ENCODE measurements at places on chromosomes 3 and 15.

DNA sequence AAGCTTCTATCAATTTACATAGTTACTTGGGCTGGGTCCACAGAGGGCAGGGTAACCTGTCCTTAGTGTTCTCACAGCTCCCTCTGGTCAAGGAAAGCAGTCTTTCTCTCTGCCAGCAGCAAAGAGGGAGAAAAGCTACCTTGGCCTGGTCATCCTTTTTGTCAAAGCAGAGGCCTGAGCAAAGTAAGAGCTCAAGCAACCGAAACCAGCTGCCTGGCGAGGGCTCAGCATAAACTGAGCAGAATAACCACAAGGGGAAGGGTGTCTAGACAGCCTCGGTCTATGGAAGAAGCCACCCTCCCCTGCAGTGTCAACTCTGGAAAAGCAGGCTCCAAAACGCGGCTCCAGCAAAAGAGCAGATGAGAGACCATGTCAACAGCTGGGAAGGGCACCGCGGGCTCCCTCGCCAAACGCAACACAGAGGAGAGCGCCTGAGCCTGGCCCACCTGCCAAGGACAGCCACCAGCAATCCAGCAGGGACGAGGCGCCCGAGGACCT is 17.4 kb downstream of the LRIG1 start:
- DNase-seq, result no peak

- DNase-seq, result no peak
Observed at GRCh38 chr15:60740787-60741354, 261.9 kb upstream of the ICE2 start.

- no peak for DNase-seq
Observed at GRCh38 chr3:23611737-23612295, 193.9 kb upstream of the UBE2E1 start.

DNA sequence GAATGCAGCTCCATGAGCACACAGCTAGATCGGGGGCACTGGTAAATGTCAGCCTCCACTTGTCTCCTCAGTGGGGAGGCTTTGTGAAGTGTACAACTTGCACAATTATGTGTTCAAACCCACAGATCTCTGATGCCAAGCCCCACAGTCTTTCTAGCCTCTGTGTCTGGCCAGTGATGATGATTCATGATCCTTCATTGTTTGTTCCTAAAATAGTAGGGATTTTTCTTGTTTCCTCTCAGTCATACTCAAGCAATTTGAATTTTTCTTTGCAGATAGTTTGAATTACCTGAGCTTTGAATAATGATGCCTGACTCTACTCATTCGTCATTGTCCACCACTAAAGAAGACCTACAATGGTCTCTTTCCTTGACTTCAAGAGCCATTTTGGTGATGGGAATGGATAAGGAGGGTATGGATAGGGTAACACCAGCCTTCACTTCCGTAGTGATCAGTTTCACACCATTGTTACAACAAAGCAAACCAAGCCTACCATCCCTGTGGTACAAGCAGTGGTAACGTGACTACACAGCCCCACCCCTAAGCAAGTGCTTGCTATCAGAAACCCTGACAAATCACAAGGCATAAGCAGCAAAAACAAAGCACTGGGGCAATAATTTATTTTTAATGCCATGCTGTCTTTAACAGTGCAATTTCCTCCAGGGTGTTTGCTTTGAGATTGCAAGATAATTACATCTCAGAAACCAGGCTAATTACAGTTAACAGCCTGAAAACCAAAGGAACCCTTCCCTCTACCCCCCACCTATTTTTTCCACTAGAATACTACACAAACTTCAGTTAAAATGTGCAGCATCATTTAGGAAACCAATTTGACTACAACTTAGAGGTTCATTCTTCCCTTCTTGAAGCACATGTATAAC is 114.1 kb upstream of the PPP2R3A start:
- no peak for DNase-seq

DNA sequence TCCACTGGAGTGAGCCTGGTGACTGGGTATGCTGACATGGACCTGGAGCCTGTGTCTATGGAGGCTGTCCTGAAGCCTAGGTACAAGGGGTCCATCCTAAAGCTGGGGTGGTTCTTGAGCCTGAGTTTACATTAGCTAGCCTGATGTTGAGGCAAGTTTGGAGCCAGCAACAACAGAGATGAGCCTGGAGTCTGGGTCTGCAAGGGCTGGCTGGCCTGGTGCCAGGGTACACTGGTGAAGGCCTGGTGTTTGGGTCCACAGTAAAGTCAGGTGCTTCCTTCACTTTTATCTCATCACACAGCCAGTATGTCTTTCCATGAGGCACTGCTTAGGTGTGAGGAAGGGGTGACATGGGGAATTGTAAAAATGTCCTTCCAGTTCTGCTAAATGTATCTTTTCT is 49.5 kb downstream of the TP63 start:
- DNase-seq, result no peak

DNA sequence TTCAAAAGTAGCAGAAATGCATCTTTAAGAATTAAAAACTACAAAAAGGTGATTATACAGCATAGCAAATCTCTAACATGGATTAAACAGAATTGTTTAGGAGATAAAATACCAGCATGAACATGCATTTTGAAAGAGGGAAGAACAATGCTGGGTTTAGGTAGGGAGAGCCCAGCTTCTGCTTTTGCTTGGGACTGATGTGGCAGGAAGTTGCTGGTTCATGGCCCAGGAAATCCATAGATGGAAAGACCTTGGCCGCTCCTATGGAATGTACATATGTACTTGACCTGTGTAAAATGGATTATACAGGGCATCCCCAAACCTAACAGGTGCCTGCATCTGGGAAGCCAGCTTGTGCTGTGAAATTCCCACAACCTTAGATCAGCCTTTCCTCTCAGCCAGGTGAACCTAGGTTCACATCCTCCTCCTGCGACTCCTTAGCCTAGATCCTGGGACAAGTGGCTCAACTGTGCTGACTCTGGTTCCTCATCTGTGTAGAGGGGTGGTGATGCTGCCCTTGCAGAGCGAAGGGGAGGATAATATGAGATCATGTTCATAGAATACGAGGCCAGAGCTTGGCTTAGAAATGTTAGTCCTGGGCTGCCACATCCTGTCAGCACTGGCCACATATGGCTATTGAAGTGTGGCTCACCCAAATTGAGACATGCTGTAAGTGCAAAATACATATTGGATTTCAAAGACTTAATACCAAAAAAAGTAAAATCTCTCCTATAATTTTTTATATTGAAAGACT is 47.0 kb upstream of the PLXNA1 start:
- no peak for DNase-seq

DNA sequence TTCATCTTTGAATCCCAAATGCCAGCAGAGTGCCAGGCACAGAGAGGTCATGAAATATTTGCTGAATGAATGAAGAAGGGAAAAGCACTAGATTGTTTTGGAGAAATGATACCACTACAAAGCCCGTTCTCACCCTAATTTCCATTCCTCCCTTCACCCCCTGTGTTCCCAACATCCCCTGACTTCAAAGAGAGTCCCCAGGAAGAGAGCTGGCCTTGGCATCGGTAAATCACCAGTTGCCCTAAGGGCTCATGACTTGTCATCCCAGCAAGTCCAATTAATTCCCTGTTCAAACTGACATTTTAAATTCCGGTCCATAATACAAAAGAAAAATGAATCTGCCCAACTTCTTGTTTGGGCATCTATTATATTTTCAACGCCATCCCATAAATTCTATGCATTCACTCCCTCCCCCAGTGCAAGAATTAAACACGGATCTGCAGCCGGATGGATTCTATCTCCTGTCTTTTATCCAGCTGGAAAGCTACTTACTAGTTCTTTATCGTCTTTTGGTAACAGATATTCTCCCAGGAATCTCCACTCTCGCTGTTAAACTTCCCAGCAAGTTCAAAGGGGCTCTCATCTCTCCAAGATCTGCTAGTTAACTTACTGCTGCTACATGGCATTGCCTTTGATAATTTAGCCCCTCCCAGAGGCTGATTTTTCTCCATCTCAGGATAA is 63.9 kb upstream of the TSC22D2 start:
- DNase-seq, result no peak

GRCh38 chr3:55546866-55547669 is 60.0 kb upstream of the WNT5A start:
- no peak for DNase-seq

DNA sequence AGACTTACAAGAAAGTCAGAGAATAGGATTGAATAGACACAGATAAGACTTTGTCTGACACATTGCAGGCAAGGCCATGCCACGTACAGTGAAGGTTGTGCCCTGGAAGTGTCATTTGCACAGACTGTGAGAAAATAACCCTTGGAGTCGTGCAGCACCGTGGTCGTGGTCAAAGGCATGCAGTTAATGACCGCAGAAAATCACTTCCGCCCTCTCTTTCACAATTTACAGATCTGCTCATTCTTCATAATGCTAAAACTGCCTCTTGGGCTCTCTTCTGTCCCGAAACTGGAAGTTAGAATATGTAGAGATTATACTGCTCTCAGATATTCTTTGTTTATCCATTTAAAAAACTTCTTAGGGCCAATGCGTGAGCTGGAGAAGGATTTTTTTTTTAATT is 73.2 kb upstream of the CTXND1 start:
- DNase-seq, result no peak

DNA sequence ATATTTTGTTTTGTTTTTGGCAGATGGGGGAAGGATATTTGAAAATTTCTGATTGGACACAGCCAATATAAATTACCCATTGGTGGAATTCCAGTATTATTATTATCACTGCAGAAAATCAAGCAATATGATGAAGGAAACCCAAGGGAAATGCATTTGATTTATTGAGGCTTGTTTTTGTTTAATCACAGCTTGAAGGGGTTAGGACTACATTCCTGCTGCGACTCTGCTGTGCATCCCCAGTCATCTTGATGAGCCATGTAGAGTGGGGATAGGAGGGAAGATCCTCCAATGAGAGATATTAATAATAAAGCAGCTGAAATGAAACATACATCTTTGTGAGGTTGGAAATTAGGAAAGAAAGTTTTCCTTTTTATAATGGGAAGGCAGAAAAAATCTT is 208.6 kb downstream of the GAP43 start:
- DNase-seq, result no peak

GRCh38 chr3:38004415-38005075 is 14.0 kb downstream of the VILL start:
- peak; percentile 85 for DNase-seq

- DNase-seq, result no peak
Observed at GRCh38 chr3:125220183-125220582, 7.6 kb upstream of the SLC12A8 start.

DNA sequence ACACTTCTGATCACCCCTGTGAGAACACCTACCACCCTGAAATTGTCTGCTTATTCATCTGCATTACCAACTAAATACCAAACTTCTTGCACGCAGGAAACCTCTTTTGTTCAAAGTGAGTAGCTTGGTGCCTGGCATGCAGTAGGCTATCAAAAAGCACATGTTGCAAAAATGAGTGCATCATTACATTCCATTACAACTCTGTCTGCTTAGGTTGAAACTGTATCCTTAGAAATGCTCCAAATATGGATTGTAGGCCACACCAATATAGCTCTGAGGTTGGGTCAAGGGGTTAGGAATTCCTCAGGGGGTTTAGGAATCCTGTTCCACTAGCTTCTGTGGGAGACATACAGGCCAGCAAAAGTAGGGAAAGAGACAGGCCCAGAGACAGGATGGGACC is 107.2 kb downstream of the THRB start:
- DNase-seq, result no peak

GRCh38 chr15:79960502-79961212 is 10.3 kb downstream of the BCL2A1 start:
- DNase-seq, result no peak

GRCh38 chr3:177878192-177878591 is 658.0 kb upstream of the KCNMB2 start:
- no peak for DNase-seq

DNA sequence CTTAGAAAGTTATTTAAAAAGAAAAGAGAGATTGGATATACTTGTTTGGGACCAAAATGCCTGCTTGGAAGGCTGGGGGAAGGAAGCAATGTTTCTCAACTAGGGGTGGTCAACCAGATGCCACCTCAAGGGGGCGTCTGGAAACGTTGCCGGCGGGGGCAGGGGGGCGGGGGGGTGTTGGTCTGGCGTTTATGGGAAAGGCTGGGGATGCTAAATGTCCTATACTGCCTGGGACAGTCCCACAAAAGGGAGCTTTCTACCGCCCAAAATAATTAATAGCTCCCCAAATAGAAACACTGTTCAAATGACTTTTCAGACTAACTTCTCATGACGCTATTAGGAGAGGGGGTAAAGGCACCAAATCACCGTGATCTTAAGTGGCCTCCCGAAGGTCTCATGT is 2.2 kb downstream of the POLG start:
- no peak for DNase-seq

DNA sequence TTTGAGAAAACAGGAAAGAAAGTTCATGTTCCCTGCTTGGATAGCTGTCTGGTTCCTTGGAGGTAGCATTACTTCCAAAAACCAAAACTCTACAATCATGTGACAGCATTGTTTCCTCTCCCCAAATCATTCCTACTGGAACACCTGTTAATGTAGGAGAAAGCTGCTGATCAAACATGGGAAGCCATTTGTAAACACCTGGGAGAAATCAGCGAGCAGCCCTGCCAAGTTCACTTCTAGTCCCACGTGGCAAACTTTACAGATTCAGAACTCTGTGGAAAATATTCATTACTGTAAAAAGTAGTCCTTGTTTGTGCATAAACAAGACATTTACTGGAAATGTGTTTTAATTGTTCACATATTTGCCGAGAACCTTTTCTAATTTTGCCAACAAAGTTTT is 275.5 kb upstream of the AZI2 start:
- DNase-seq, result no peak

GRCh38 chr15:83365370-83365938 is 81.0 kb upstream of the BNC1 start:
- no peak for DNase-seq

DNA sequence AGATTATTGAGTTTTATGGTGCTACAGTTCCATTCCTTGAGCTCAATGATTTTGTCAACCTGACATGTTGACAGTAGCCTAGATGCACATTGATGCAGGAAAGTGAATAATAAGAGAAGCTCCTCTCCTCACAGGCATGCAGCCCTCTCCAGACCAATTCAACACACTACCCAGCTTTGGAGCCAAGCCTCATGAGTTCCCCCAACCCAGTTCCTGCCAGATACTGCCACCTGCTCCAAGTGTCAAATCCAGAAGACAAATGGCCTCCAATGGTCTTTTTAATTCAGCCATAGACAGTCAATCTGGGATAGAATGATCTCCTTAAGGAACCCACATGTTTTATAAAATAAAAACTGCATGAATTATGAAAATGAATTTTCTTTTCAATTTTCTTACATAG is 83.7 kb upstream of the ARHGEF3 start:
- DNase-seq, result no peak

DNA sequence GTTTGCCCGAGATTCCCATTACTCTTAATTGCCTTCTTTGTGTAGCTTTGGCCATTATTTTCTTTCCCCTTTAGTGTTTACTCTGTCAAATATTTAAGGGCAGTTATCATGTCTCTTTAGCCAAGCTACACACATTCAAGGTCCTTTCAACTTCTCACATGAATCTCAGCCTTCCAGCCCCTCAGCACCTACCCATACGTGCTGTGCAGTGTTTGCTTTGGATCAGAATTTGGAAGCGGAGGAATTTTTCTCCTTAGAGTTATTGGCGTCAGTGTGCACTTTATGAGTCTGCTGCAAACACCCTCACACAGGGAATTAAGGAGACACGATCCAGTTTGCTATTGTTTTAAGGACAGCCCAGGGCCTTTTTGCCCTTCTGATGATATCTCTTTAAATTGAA is 231.6 kb downstream of the CACNA2D3 start:
- DNase-seq, result no peak

GRCh38 chr15:82714016-82714415 is 4.3 kb upstream of the AP3B2 start:
- DNase-seq, result no peak

- DNase-seq, result no peak
Observed at GRCh38 chr15:80194186-80194585, 41.4 kb downstream of the FAH start.

Data from right atrium auricular region (tissue), 2 donors.